Endothelial cell (in vitro differentiated cells): ENCODE measurements at places on chromosomes 16 and 17. TPM values are rescaled to one million over a fixed set of nuclear protein-coding genes. Genes with fewer than 3 reads are reported as not detected.

- no peak overlapping the region for H3K4me3 ChIP-seq
- no peaks in the 10 kb centered on the region for H3K36me3 ChIP-seq
- H3K27me3 ChIP-seq = peaks cover 4% of the 10 kb centered on the region
- H3K4me1 ChIP-seq = peaks cover 17% of the 10 kb centered on the region
Measured at GRCh38 chr16:57898961-57899360, 72.0 kb downstream of the CNGB1 start.

DNA sequence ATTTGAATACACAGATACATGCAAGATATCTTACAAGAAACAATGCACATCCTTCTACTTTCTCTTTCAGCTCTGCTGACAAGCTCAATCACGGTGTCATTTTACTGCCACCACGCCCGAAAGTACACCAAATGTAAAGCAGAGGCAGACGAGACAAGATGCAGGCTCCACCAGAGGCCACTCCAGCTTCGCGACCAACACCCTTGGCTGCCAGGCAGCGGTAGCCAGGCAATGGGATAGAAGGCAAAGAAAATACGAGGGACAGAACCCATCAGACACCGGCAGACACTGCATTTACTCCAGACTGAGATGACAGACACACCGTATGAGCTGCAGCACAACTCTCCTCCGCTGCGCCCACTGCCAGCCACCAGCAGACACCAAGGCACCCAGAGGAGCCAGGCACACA is 41.0 kb downstream of the USP22 start:
- H3K4me1 ChIP-seq = peaks cover 26% of the 10 kb centered on the region
- H3K36me3 ChIP-seq = peaks cover 52% of the 10 kb centered on the region
- no peak for DNase-seq

Gene CCDC200
- not detected for total RNA-seq

GRCh38 chr17:43701318-43701743 is 39.6 kb upstream of the MEOX1 start:
- peaks cover 9% of the 10 kb centered on the region for H3K36me3 ChIP-seq
- peaks cover 34% of the 10 kb centered on the region for H3K4me1 ChIP-seq
- H3K4me3 ChIP-seq = no peak overlapping the region

GRCh38 chr17:56918916-56919315 is 5.1 kb upstream of the TRIM25 start:
- peaks cover 11% of the 10 kb centered on the region for H3K27me3 ChIP-seq
- peaks cover 9% of the 10 kb centered on the region for H3K4me1 ChIP-seq
- no peaks in the 10 kb centered on the region for H3K36me3 ChIP-seq
- no peak for DNase-seq
- peak overlapping the region; percentile 4 for H3K27ac ChIP-seq

GRCh38 chr17:149897-150584 is 12.7 kb downstream of the SCGB1C2 start:
- H3K4me1 ChIP-seq = no peaks in the 10 kb centered on the region
- no peaks in the 10 kb centered on the region for H3K36me3 ChIP-seq
- no peak overlapping the region for H3K4me3 ChIP-seq

Gene OR1F1
- not detected for total RNA-seq

DNA sequence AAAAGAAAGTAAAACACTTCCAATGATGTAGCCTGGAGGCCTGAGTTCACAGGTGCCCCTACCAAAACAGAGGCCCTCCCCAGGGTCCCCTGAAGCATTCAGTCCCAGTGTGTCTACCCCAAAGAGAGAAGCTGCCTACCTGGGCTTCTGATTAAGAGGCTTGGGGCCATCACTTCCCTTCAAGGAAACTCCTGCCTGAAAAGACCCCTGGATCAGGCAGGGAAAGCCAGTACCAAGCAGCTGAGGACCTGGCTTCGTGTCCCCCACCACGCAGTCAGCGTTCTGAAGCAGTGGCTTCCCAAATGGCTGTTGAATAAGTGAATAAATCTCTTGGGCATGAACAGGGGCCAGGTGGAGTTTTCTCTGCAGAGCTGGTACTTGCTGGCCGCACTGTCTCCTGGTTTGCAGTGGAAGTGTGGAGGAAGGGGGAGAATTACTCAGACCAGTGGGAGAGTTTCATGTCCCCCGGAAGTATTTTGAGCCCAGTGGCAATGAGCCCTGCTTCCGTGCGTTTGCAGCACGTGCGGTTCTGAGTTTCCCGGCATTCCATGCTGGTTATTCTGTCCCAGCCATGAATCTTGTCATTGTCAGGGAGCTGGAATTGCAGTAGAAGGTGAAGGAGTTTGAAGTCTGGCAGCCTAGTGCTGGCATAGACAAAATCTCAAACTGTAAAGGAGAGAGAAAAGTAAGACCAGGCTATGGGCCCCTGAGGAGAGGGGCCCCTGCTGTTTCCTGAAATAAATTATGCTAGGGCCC is 27.0 kb downstream of the RMI2 start:
- H3K4me3 ChIP-seq = no peak overlapping the region
- no peaks in the 10 kb centered on the region for H3K36me3 ChIP-seq
- H3K27ac ChIP-seq = no peak overlapping the region
- DNase-seq = no peak
- peaks cover 10% of the 10 kb centered on the region for H3K27me3 ChIP-seq

Gene CNTROB
- 32.6 TPM for total RNA-seq

DNA sequence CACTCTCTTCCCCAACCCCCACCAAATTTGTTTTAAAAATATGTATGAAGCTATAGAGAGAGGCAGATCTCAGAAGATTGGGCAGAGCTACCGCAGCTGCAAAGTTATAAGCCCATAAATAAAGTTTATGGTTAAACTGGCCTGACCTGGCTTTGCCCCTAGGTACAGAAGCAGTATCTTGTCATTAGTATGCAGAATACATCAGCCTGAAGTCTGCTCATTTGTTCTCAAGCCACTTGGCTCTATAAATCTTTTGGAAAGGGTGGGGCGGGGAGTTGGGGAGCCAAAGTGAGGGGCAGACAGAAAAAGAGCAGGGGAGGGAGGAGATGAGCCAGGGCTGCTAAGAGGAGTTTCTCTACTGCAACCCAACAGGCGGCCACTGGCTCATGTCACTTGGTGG is 113.2 kb downstream of the SOX9 start:
- DNase-seq = no peak
- peaks cover 4% of the 10 kb centered on the region for H3K27me3 ChIP-seq
- peaks cover 17% of the 10 kb centered on the region for H3K4me1 ChIP-seq
- H3K36me3 ChIP-seq = no peaks in the 10 kb centered on the region

Gene CD300H
- not detected for total RNA-seq

DNA sequence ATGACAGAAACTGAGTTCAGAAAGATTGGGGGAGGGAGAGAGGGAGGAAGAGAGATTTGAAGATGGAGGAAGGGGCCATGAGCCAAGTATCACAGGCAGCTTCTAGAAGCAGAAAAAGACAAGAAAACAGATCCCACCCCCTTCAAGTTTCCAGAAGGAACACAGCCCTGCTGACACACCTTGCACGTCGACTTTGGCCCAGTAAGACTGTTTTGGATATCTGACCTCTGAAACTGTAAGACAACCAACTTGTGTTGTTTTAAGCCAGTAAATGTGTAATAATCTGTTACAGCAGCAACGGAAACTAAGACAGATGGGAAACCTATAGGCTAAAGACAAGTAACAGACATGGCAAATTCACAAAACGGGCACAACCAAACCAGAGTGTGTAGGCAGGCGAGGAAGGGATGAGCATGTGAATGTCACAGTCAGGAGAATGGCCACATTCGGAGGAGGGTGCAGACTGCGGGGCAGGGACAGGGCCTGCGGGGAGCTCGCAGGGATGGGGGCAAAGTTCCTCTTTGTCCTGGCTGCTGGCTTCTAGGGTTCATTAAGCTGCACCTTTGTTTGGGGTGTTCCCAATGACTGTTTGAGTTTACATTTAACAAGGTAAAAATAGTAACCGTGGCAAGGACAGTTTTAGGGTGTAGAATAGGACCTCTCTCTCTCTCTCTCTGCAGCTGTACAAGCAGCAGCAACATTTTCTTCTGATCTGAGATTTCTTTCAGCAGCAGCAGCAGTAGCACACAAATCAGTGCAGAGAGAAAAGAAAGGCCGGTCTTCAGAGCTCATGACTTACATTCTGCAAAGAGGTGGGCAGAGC is 18.3 kb upstream of the ATP2C2 start:
- no peak overlapping the region for H3K4me3 ChIP-seq
- H3K27ac ChIP-seq = no peak overlapping the region
- H3K36me3 ChIP-seq = no peaks in the 10 kb centered on the region
- H3K4me1 ChIP-seq = no peaks in the 10 kb centered on the region
- DNase-seq = no peak
- H3K27me3 ChIP-seq = no peaks in the 10 kb centered on the region

DNA sequence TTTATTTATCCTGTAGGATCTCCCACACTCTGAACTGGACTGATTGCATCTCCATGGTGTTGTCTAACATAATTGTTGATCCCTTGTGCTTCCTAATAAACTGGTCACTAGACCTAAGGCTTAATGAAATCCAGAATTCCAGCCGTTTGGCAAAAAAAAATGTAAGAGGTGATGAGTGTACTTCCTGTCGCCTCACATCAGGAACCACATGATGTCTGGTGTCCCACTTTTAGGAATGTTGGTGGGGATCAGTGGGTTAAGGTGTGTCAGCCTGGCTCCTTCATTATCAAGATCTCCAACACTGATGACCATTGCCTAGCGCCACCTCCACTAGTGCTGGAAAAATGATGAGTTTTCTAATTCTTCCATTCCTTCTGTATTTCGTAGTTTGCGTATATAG is 18.6 kb upstream of the LONP2 start:
- no peaks in the 10 kb centered on the region for H3K36me3 ChIP-seq
- H3K27me3 ChIP-seq = peaks cover 4% of the 10 kb centered on the region
- no peak overlapping the region for H3K27ac ChIP-seq
- no peak overlapping the region for H3K4me3 ChIP-seq
- H3K4me1 ChIP-seq = peaks cover 6% of the 10 kb centered on the region

GRCh38 chr16:87141402-87141801 is 175.8 kb downstream of the C16orf95 start:
- H3K4me1 ChIP-seq = no peaks in the 10 kb centered on the region
- peaks cover 3% of the 10 kb centered on the region for H3K36me3 ChIP-seq
- DNase-seq = no peak
- peaks cover 4% of the 10 kb centered on the region for H3K27me3 ChIP-seq
- no peak overlapping the region for H3K27ac ChIP-seq

Gene STX1B
- 5.5 TPM for total RNA-seq

DNA sequence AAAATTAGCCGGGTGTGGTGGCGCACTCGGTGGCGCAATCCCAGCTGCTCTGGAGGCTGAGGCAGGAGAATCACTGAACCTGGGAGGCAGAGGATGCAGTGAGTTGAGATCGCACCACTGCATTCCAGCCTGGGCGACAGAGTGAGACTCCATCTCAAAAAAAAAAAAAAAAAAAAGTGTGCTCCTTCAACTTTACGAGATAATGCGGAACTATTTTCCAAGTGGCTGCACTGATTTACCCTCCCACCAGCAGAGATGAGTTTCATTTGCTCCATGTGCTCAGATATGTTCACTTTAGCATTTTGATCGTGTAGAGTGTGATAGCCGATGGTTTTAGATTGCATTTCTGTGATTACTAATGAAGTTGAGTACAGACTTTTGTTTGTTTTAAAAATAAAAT is 20.0 kb upstream of the LASP1NB start:
- peaks cover 1% of the 10 kb centered on the region for H3K27me3 ChIP-seq
- H3K36me3 ChIP-seq = peaks cover 11% of the 10 kb centered on the region

DNA sequence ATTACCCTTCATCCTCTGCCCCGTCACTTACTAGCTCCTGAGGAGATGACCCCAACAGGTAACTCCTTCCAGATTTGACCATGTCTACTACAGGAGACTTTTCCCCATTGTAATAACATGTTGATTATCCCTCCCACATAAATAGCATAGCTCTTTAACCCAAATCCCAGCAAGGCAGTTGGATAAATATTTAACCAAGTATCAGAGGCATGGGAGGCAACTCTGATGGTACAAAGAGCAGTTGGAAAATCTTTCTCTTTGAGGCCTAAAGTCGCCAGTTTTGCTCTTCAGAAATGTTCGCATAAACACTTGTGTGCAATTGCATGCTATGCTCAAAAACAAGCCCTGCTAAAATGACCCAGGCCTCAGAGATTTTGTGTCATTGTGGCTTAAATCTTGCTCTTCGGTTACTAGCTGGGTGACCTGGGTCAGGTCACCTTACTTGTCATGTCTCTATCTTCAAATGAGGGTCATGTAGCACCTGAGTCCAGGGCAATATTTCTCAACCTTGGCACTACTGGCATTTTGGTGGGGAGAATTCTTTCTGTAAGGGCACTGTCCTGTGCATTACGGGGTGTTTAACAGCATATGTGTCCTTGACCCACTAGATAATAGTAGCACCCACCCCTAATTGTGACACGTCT is 48.8 kb downstream of the HSD17B2 start:
- H3K27ac ChIP-seq = no peak overlapping the region
- H3K4me3 ChIP-seq = no peak overlapping the region
- H3K27me3 ChIP-seq = no peaks in the 10 kb centered on the region
- no peaks in the 10 kb centered on the region for H3K36me3 ChIP-seq
- no peaks in the 10 kb centered on the region for H3K4me1 ChIP-seq
- DNase-seq = no peak

DNA sequence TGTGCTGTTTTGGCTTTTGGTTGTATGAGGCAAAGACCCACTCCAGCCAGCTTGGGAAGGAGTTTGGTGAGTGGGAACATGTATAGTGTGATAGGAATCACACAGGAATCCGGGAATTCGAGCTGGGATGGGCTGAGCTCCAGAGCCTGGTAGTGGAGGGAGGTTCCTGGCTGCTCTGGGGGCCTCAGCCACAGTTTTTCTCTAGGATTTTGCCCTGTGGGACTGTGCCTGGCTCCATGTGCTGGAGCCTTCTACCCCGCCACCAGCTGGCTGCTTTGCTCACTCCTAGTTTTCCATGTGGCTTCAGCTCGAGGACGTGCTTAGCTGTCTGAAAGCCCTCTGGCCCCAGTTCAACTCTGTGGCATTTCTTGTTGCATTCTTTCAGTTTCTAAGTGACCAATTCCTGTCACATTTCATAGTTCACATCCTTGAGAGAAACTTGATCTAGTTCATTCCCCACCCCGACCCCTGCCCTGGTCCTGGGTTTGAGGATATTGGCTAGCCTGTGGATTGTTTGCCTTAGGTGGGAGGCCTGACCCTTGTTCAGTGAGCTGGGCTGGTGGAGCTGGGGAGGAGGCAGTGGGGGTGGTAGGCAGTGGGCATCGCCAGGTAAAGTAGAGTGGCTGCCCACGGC is 5.0 kb downstream of the SEC14L1 start:
- DNase-seq = no peak
- no peak overlapping the region for H3K27ac ChIP-seq
- H3K4me3 ChIP-seq = peak overlapping the region; percentile 57
- peaks cover 78% of the 10 kb centered on the region for H3K4me1 ChIP-seq

GRCh38 chr16:13052431-13052830 is 151.0 kb downstream of the SHISA9 start:
- no peak overlapping the region for H3K4me3 ChIP-seq
- H3K36me3 ChIP-seq = no peaks in the 10 kb centered on the region
- H3K27me3 ChIP-seq = peaks cover 2% of the 10 kb centered on the region
- no peaks in the 10 kb centered on the region for H3K4me1 ChIP-seq
- DNase-seq = no peak

Gene FAM20A
- 0.44 TPM for total RNA-seq

Gene TMED6
- 1.2 TPM for total RNA-seq
